ENCODE measurements at places on chromosomes 11 and 22.

GRCh38 chr11:23112987-23113886, 253.0 kb upstream of the CCDC179 start:
- DNase-seq: no peak

GRCh38 chr11:94801866-94802460, 33.8 kb downstream of the AMOTL1 start:
- no peak for DNase-seq

- DNase-seq: no peak
Measured at GRCh38 chr22:39312410-39312809, 7.0 kb downstream of the RPL3 start.

GRCh38 chr11:64070314-64070681, 34.6 kb downstream of the FLRT1 start:
- no peak for DNase-seq

DNA sequence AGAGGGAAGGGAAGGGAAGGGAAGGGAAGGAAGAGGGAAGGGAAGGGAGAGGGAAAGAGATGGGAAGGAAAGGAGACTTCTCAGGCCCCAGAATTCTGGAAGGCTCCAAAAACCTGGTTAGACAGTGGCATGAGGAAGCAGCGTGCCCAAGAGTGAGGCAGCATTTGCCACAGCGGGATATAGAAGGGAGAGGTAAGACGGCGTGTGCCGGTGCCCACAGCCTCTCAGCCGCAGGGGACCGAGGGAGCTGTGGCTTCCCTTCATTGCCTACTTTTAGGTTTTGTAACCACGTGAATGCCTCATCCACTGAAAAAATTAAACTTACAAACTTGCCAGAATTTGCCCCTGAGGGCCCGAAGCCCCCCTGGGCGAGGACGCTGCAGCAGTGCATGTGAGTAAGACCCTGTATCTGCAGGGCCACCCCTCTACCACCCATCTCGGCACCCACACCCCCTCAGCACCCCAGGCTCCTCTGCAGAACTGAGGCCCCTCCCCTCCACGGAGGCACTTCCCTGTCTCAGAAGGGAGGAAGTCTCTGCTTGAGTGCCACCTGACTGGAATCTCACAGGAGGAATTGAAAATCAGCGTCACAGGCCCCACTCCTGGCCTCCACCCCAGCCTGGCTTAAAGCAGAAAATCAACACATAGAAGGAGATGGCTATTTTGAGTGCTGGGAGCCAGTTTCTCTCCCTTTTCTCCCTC, 58.1 kb downstream of the LINC01488 start:
- DNase-seq: no peak

- DNase-seq: no peak
Measured at GRCh38 chr11:121800731-121801393, 315.2 kb downstream of the BLID start.

DNA sequence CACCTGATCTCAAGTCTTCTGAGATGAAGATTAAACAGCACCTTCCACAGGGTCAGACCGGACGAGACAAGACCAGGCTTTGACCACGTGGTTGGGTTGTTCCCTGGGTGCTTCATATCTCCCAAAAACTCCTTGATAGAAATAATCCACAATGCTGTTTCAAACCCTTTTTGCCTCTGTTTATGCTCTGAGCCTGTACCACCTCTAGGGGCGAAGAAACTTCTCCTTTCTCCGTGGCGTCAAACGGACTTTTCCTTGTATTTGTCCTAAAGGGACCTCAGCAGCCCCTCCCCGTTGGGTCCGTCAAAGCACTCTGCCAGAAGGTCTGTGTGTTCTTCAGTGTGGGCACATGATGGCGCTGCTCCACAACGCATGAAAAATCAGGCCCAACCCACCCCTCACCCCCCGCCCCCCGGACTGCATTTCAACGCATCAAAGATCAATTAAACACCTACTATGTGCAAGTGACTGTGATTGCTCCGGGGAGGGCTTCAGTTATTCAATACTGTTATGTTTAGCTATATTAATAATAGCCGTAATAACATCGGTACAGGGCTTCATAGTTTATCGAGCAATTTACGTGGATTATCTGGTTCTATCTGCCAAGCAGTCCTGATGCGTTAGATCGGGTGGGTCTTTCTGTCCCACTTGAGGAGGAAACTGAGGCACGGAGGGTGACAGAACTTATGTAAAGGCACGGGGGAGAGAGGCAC, 17.3 kb upstream of the EIF3D start:
- peak; percentile 9 for DNase-seq

DNA sequence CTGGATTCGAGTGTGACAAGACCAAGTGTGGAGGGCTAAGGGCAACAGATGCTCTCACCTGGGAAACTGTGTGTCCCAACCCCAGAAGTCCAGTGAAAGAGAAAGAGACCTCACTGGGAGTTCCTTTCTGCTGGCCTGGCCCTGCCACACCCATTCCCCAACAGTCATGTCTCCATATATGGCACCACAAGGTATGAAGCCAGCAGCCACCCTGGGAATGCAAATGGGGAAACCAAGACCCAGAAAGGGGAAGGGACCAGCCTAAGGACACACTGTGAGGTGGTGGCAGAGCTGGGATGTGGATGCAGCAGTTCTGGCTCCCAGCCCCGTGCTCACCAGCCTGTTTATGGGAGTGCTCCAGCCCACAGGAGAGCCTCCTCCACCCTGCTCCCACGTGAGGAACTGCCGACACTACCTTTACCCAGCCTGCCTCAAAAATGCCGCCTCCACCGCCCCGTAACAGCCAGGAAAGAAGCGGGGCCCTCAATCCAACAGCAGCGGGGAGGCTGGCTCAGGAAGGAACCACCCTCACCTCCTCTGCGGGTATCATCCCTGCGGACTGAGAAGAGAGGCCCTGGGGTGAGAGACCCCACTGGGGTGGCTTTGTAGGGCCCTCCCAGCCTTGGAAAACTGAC, 12.6 kb downstream of the LMO1 start:
- DNase-seq: no peak

GRCh38 chr22:34997633-34998299, 68.2 kb upstream of the ISX start:
- no peak for DNase-seq

GRCh38 chr11:32438346-32438865, 3.1 kb upstream of the WT1 start:
- DNase-seq: no peak

GRCh38 chr22:22591348-22592299, 32.6 kb upstream of the PRAME start:
- DNase-seq: no peak

GRCh38 chr22:49934891-49935557, 16.6 kb downstream of the CRELD2 start:
- DNase-seq: peak; percentile 92

GRCh38 chr22:40951795-40952605, 822 bp downstream of the RBX1 start:
- DNase-seq: no peak

DNA sequence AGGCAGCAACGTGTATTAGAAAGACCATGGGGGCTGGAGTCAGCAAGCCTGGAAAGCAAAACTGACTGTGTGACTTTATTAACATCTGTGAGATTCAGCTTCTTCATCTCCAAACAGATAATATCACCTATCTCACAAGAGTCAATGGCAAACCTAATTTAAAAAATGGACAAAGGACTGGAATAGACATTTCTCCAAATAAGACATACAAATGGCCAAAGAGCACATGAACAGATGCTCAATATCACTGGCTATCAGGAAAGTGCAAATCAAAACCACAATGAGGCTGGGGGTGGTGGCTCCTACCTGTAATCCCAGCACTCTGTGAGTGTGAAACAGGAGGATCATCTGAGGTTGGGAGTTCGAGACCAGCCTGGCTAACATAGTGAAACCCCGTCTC, 69.6 kb downstream of the CLPB start:
- DNase-seq: no peak

DNA sequence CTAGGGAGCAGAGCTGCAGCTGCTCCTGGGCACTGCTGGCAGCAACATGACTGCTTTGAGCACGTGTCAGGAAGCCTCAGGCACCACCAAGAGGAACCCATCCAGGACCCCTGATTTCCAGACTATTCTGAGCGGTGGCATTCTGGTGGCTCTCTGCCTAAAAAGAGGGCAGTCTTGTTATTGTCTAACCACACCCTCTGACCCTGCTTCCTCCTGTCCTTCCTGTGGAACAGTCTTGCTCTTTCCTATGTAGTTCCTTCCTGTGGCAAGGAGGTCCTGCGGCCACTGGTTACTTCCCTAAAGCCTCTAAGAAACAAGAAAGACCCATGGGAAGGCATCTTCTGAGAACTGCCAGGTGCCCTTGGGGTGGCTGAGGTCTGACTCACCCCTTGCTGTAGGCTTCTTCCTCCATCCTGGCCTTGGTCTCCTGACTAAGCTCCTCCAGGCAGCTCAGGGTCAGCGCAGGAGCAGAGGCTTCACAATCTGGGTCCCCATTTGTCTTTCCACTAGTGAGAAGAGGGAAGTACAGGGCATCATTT, 13.1 kb upstream of the LYVE1 start:
- DNase-seq: no peak

GRCh38 chr11:11467312-11467711, 114.3 kb upstream of the CSNK2A3 start:
- no peak for DNase-seq

GRCh38 chr22:39684702-39685281, 114.2 kb downstream of the CACNA1I start:
- no peak for DNase-seq

Measured in activated CD4-positive, alpha-beta T cell treated with anti-CD3 and anti-CD28 coated beads for 24 hours (primary cell).